ENCODE measurements at places on chromosomes 3 and 15.

DNA sequence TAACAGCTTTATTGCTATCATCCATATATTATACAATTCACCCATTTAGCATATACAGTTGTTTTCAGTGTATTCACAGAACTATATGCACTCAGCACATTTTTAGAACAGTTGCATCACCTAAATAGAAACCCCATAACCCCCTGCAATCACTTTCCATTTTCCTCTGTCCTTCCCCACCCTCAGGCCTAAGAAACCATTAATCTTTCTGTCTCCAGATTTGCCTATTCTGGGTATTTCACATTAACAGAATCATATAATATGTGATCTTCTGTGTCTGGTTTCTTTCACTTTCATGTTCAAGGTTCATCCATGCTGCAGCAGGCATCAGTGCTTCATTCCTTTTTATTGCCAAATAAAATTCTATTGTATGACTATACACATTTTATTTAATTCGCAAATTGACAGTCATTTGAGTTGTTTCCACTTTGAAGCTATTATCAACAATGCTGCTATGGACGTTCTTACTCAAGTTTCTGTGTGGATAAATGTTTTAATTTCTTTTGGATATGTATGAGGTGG, 39.8 kb downstream of the ADAMTS17 start:
- DNase-seq = no peak

- no peak for DNase-seq
These were observed 87.5 kb downstream of the TBL1XR1 start for GRCh38 chr3:177109688-177110330.

DNA sequence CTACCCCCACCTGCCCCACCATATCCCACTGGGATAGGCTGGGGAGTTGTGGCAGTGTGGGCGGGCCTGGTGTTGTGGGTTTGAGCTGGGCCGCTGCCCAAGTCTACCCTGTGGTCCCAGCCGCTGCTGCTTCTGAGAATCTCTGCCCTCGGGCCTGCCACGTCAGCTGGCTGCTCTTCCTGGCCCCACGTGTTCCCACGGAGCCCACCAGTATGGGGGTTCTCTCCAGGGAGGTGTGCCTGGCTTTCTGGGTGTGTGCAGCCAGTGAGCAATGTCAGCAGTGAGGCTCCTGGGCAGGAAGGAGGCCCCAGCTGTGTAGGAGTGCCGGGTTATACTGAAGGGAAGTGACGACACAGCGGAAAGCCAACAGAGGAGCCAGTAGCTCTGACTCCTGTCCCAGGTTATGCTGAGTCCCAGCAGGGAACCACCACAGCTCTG, 10.5 kb downstream of the GNAI2 start:
- DNase-seq = peak; percentile 50

GRCh38 chr15:62953021-62953420, 89.5 kb upstream of the TPM1 start:
- DNase-seq = no peak

- DNase-seq = no peak
These were observed 9.9 kb upstream of the RFT1 start for GRCh38 chr3:53139906-53140846.

DNA sequence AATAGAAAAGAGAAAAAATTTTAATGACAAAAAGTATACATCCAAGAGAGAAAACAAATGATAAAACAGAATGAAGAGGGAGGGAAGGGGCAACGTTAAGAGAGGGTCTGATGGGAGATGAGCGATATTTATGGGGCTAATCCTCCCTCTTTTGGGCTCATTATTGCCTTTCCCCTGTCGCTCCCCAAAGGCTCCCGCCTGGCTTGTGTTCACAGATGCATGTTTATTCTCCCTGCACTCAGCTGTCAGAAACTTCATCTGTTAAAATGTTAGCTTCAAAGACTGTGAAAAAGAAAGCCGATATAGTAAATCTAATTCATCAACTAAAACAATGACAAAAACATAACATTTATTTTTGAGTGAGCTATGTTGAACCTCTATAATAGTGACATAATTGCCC, 74.3 kb downstream of the GABRB3 start:
- DNase-seq = no peak

Data from stimulated activated CD4-positive, alpha-beta T cell treated with anti-CD3 and anti-CD28 coated beads, Interleukin-1b, Interleukin-23, amount 100 ng/mL, for 1 hour (primary cell).